ENCODE measurements at places on chromosomes 3 and 15. TPM values are rescaled to one million over a fixed set of nuclear protein-coding genes. Genes with fewer than 3 reads are reported as not detected.

- H3K4me3 ChIP-seq, result no peak overlapping the region
- H3K27me3 ChIP-seq, result no peaks in the 10 kb centered on the region
- no peaks in the 10 kb centered on the region for H3K4me1 ChIP-seq
- no peak for DNase-seq
- no peaks in the 10 kb centered on the region for H3K36me3 ChIP-seq
- H3K27ac ChIP-seq, result no peak overlapping the region
These were observed 143.6 kb upstream of the GRM7 start for GRCh38 chr3:6717026-6717943.

GRCh38 chr3:152396867-152397266, 128.1 kb downstream of the MBNL1 start:
- no peak overlapping the region for H3K4me3 ChIP-seq
- H3K27me3 ChIP-seq, result no peaks in the 10 kb centered on the region
- H3K4me1 ChIP-seq, result peaks cover 31% of the 10 kb centered on the region
- no peak overlapping the region for H3K27ac ChIP-seq
- DNase-seq, result no peak

DNA sequence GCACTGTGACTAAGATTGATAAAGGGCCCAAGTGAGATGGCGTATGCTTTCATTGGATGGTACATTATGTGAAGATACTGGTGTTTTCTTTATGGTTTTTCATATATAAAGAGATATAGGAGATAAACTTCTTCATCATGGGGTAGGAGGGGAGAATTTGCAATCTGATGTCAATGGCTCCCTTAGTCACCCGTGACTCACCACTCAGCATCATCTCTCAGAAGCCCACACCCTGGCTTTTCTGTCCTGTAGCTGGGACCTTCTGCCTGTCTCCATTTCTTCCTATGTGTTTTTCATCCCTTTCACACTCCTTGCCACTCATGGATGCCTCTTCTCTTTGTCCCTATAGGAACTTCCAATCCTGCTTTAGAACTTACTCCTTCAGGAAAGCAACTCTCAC, 114.3 kb upstream of the SEMA6D start:
- no peaks in the 10 kb centered on the region for H3K36me3 ChIP-seq
- peaks cover 3% of the 10 kb centered on the region for H3K4me1 ChIP-seq
- no peak overlapping the region for H3K4me3 ChIP-seq

The HTR3D gene
- not detected for total RNA-seq
